ENCODE measurements at places on chromosomes 7 and 10. TPM values are rescaled to one million over a fixed set of nuclear protein-coding genes. Genes with fewer than 3 reads are reported as not detected.

GRCh38 chr10:96496281-96496925 lies 17.3 kb downstream of the TLL2 start:
- DNase-seq, result peak; percentile 35

DNA sequence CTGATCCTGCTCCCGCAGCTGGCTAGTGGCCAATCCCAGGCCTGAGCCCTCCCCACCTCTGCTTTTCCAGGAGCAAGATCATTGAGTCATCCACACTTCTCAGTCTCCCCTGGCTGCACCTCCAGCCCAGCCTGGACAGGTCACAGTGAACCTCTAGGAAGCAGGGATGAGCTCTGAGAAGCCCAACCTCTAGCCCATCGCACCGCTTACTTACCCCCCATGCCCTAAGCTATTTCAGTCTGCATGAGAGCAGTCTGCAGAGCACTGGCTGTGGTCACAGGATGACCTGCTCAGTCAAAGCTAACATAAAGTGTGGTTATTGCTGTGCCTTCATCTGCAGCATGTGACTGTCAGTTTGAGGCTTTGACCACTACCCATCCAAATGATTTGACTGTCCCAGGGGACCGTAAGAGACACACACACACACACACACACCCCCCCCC lies 129.2 kb downstream of the SORBS1 start:
- no peak for DNase-seq

GRCh38 chr7:27804139-27804538 lies 64.2 kb downstream of the TAX1BP1 start:
- no peak for DNase-seq

DNA sequence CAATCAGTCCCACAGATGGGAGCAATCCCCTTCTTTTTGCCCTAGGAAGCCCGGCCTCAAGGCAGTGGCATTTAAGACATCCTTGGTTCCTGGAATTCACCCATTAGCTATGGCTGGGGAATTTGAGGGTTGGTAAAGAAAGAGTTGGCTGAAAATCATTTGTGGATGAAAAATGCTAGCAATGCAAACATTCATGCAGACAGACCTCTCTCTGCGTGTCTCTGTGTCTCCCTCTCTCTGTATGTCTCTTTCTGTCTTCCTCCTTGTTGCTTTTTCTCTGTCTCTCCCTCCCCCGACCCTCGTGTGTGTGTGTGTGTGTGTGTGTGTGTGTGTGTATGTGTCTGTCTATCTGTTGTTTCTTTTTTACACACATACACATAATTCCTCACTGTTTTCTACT lies 19.4 kb downstream of the LDB3 start:
- peak; percentile 85 for DNase-seq

DNA sequence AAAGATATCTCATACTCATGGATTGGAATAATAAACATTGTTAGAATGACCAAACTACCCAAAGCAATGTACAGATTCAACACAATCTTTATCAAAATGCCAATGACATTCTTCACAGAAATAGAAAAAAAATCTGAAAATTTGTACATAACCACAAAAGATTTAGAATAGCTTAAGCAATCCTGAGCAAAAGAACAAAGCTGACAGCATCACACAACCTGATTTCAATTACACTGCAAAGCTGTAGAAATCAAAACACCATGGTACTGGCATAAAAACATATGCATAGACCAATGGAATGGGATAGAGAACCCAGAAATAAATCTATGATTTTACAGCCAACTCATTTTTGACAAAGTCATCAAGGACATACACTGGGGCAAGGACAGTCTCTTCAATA lies 130.0 kb upstream of the TMEM72 start:
- peak; percentile 32 for DNase-seq

DNA sequence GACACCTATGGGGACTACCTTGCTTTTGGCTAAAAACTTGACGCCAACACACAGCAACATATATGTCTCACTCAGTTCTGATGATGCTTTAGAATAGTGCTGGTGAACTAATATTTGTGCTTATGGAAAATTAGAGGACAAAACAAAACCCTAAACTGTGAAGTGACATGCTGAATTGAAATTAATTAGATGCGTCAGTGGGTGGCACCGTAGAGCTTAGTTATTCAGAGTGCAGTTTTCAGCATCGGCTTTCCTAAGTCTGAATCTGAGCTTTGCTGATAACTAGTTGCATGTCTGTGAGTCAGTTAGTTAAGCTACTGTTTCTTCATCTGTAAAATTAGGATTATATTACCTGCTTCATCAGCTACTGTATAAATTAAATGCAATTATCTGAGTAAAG lies 245.0 kb upstream of the SORCS1 start:
- peak; percentile 11 for DNase-seq

DNA sequence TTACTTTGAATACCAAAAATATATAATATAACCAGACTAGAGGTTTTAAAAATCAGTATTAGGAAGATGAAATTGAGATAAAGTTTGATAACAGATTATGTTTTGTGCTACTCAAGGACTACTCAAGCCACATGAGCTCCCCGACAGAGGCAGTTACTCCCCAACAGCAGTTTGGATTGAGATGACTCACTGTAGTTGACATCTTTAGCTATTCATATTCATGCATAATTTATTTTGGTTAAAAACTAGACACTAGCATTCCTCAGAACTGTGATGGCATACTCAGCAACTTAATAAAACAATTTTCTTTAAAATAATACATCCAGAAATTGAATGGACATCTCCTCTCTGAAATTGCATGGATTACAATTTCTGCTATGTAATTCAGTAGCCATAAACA lies 19.6 kb downstream of the PCLO start:
- DNase-seq, result no peak

- DNase-seq, result no peak
Measured at GRCh38 chr10:111126077-111126476, 49.2 kb downstream of the ADRA2A start.

The PON1 gene
- total RNA-seq, result not detected

The PLCE1 gene
- total RNA-seq, result 4.2 TPM

The CXCL12 gene
- 54.1 TPM for total RNA-seq

The HOXA4 gene
- total RNA-seq, result 0.57 TPM

Data from fibroblast of the aortic adventitia (primary cell).